ENCODE measurements at places on chromosomes 5 and 9.

GRCh38 chr5:54902791-54903473 lies 82.5 kb downstream of the ESM1 start:
- peak; percentile 96 for DNase-seq

- DNase-seq, result no peak
These were observed 44.1 kb downstream of the MARCHF11 start for GRCh38 chr5:16135506-16135905.

DNA sequence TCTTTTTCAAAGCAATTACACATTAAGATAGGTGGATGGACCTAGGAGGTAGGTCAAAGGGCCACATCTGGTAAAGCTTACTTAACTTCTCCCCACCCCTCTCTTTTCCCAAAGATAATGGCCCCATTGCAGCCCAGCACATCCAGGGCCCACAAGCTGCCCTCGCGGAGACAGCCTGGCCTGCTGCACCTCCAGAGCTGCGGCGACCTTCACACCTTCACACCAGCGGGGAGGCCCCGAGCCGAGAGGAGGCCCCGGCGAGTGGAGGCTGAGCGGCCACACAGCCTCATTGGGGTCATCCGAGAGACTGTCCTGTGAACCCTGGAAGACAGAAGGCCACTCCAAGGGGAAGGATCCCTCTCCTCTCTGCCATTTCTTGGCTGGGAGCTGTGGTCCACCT lies 66.5 kb downstream of the ENTREP1 start:
- no peak for DNase-seq

GRCh38 chr5:138938526-138938925 lies 63.4 kb upstream of the LRRTM2 start:
- DNase-seq, result no peak

DNA sequence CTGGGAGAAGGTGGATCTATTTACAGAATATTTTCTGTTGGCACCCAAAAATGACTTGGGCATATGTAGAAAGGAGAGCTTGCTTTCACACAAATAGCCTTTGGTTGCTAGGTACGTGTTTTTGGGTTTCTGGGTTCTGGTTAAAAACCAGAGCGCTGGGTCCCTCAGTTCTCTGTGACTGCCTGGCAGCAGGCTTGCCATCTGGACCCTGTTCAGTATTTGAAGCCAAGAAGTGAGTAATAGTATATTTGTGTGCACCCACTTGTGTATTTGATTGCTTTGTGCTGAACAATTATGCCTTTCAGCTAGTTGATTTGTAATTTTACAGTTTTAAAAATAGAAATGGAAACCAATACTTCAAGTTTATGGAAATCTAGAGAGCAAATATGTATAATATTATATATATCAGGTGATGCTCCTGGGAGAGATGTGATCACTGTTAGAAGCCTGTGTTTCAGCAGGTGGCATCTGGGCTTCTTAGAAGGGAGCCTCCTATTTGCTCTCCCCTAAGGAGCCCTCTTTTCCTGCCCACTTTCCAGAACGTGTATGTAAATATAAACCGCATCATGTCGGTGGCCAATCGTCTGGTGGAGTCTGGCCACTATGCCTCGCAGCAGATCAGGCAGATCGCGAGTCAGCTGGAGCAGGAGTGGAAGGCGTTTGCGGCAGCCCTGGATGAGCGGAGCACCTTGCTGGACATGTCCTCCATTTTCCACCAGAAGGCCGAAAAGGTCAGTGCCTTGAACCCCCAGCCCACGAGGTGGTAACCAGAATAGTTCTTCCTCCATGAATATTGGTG lies 153.6 kb downstream of the TRIO start:
- no peak for DNase-seq

- DNase-seq, result no peak
These were observed 232.2 kb downstream of the NFIB start for GRCh38 chr9:14081745-14082144.

DNA sequence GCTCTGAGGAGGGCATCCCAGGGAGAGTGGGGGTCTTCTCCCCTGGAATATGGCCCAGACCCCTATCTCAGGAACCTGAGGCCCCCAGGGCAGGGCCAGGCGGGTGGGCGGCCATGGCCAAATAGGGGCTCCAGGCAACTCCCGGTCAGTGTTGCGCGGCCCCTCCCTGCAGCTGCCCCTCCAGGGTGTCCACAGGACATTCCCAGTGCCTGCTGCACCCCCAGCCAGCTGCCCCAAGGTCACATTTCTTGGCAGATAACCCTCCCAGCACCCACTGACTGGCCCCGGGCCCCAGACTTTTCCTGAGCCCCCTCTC lies 53.6 kb upstream of the EGFL7 start:
- no peak for DNase-seq
